Activated T-helper 1 cell treated with anti-CD3 and anti-CD28 coated beads, Interleukin-12 subunit alpha, Interleukin-12 subunit beta, Interleukin-2, Interleukin-4 antibody, amounts not matched to agents 30 ng/mL and 10 ng/mL and 1 ng/mL, durations not matched to agents 14 hours and 24 hours and 36 hours (primary cell): ENCODE measurements at places on chromosomes 16 and 17. TPM values are rescaled to one million over a fixed set of nuclear protein-coding genes. Genes with fewer than 3 reads are reported as not detected.
A peak's percentile ranks its signal among the peaks of the same experiment; 100 is the strongest.

Gene SLC9A5
- 5.1 TPM in 2 replicates for total RNA-seq

DNA sequence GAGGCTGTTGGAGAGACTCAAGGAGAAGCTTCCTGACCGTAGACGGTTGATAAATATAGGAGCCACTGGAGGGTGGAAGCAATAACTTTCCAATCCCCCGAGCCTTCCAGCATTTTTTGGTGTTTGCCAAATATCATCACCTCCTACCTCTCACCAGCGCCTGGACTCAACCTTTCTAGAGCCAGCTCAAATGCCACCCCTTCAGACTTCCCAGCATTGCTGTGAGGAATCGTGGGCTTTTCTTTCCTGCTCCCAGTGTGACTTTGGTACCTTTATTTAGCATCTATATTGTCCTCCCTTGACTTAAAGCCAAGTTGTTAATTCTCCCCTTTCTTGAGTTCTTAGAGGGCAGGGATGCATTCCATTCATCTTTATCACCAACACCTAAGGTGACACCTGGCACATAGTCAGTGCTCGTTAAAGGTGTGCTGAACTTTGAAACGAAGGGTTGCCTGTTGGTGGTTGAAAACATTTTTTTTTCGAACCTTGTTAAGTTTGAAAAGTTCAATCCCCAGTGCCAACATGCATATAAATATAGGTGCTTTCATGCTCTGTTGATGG lies 35.3 kb upstream of the CCR7 start:
- H3K27me3 ChIP-seq: no peaks in the 10 kb centered on the region
- H3K4me3 ChIP-seq: peak overlapping the region; percentile 8

GRCh38 chr17:8631554-8631877 lies 991 bp upstream of the MYH10 start:
- no peaks in the 10 kb centered on the region for H3K36me3 ChIP-seq
- peaks cover 18% of the 10 kb centered on the region for H3K4me1 ChIP-seq
- peak overlapping the region; percentile 76 for H3K4me3 ChIP-seq
- peaks cover 49% of the 10 kb centered on the region for H3K27me3 ChIP-seq
- no peak overlapping the region for H3K27ac ChIP-seq
- DNase-seq: no peak

GRCh38 chr17:18184143-18185031 lies 759 bp downstream of the ALKBH5 start:
- peak; percentile 65 for DNase-seq
- H3K36me3 ChIP-seq: peaks cover 39% of the 10 kb centered on the region
- H3K27ac ChIP-seq: peak overlapping the region; percentile 90
- peaks cover 65% of the 10 kb centered on the region for H3K4me1 ChIP-seq

- H3K4me1 ChIP-seq: peaks cover 33% of the 10 kb centered on the region
- DNase-seq: no peak
- no peak overlapping the region for H3K4me3 ChIP-seq
- H3K27ac ChIP-seq: no peak overlapping the region
Measured at GRCh38 chr17:29444589-29444988, 54.4 kb downstream of the TAOK1 start.

Gene EFNB3
- 0.08 TPM in 1 of 2 replicates, not detected in the other for total RNA-seq

DNA sequence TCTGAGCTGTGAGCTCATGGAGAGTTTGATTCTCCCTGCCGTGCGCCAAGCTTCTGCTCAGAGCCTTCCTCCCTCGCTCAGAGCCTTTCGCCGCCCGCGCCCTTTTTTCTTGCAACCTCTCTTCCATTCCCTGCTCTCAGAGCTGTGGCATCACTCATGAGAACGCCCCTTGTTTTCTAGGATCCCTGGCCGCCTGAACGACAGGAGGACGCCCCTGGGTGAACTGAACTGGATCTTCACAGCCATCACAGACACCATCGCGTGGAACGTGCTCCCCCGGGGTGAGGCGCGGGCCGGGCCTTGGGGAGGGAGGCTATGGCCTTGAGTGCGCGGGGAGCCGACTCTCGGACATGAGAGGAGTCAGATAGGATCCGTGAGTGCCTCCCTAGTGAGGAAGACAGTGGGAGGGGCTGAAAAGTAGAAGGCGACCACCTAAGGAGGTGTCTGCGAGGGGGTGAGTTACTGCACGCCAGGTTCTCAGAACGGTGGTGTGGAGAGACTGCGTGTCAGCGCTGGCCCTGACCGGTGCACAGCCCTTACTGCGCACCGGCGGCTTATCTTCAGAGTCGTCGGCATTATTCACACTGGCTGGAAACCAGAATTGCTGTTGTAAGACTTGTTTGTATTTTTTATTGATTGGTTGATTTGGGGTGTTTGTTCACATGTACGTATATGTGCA lies 169.5 kb upstream of the CHMP6 start:
- H3K27me3 ChIP-seq: no peaks in the 10 kb centered on the region
- peaks cover 64% of the 10 kb centered on the region for H3K4me1 ChIP-seq
- no peak for DNase-seq
- H3K36me3 ChIP-seq: peaks cover 39% of the 10 kb centered on the region

DNA sequence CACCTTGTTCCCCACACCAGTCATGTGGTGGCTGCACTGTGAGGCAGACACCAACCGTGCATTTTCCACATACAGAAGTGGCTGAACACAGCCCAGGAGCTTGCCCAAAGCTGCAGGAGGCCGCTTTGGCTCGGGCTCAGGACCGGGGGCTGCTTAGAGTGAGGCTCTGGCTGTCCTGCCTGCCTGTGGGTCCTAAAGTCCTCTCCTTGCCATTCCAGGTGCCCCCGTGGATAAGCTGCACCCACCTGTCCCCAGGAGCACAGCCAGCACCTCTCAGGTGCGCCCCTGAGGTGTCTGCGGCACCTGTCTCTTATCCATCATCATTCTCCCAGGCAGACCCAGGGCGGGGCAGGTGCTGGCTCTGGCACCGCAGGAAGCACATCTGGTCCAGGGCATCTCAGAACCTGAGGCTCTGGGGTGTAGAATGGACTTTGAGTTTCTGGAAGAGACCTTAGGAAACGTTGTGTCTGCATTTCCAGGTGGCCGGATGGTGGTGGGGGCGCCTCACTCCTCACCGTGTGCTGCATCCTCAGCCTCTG lies 180.5 kb upstream of the ZNF469 start:
- no peaks in the 10 kb centered on the region for H3K27me3 ChIP-seq
- no peak overlapping the region for H3K27ac ChIP-seq
- no peak overlapping the region for H3K4me3 ChIP-seq
- no peak for DNase-seq
- no peaks in the 10 kb centered on the region for H3K36me3 ChIP-seq

Gene CSH2
- not detected in 2 replicates for total RNA-seq

- no peaks in the 10 kb centered on the region for H3K4me1 ChIP-seq
- no peak for DNase-seq
- no peak overlapping the region for H3K27ac ChIP-seq
Measured at GRCh38 chr16:58205276-58206036, 7.5 kb upstream of the CSNK2A2 start.

GRCh38 chr16:83550183-83550569 lies 257.6 kb upstream of the HSBP1 start:
- no peaks in the 10 kb centered on the region for H3K36me3 ChIP-seq
- no peaks in the 10 kb centered on the region for H3K4me1 ChIP-seq
- DNase-seq: no peak
- H3K27ac ChIP-seq: no peak overlapping the region
- H3K27me3 ChIP-seq: no peaks in the 10 kb centered on the region
- H3K4me3 ChIP-seq: no peak overlapping the region

Gene G6PC1
- not detected in 2 replicates for total RNA-seq

GRCh38 chr16:1066584-1067172 lies 5.9 kb upstream of the SSTR5 start:
- H3K4me1 ChIP-seq: no peaks in the 10 kb centered on the region
- H3K4me3 ChIP-seq: no peak overlapping the region
- no peaks in the 10 kb centered on the region for H3K36me3 ChIP-seq
- H3K27me3 ChIP-seq: peaks cover 14% of the 10 kb centered on the region
- DNase-seq: no peak

Gene KRTAP4-6
- total RNA-seq: not detected in 2 replicates

DNA sequence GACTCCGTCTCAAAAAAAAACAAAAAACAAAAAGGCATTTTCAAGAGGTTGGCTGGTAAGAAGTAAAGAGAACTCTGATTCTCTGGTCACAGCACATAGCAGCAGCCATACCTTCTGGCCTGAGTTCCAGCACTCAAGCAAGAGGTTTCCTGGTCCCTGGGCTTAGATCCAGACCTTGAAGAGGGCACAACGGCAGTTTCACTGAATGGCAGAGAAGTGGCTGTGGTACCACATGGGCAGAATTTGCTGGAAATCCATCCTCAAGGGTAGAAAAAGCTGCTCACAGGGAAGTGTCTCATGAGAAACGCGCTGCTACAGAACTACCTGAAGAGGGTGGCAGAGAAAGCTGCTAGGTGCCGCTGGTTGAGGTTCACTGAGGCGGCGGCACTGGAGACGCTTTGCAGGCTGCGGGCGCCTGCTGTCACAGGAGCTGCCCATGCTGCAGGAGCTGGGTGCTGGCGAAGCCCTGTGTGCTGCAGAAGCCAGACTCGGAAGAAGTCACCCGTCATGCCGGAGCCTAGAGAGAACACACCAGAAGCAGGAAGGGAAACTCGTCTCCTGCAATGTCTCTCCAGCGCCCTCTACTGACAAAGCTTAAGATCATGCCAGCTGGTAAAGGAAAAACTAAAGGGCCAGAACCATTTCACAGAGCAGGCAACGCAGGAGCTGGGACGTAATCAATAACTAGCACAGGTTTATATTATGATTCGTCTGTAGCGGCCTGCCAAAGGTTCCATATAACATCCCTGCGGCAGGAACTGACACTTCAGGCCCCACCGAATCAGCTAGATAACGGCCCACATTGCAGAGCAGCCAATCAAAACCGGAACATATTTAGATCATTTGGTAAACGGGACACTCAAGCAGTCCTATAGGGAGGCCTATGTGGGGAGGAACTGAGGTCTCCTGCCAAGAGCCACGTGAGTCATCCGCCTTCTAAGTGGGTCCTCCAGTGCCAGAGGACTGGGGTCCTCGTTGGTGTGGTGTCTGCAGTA lies 5.4 kb upstream of the ZNF213 start:
- peak overlapping the region; percentile 88 for H3K4me3 ChIP-seq
- peaks cover 51% of the 10 kb centered on the region for H3K4me1 ChIP-seq
- H3K27me3 ChIP-seq: no peaks in the 10 kb centered on the region
- DNase-seq: peak; percentile 81
- H3K36me3 ChIP-seq: peaks cover 21% of the 10 kb centered on the region
- peak overlapping the region; percentile 81 for H3K27ac ChIP-seq

- H3K27ac ChIP-seq: no peak overlapping the region
- no peak overlapping the region for H3K4me3 ChIP-seq
- peaks cover 3% of the 10 kb centered on the region for H3K27me3 ChIP-seq
- peaks cover 17% of the 10 kb centered on the region for H3K36me3 ChIP-seq
Measured at GRCh38 chr17:78644224-78644623, 67.0 kb upstream of the DNAH17 start.

DNA sequence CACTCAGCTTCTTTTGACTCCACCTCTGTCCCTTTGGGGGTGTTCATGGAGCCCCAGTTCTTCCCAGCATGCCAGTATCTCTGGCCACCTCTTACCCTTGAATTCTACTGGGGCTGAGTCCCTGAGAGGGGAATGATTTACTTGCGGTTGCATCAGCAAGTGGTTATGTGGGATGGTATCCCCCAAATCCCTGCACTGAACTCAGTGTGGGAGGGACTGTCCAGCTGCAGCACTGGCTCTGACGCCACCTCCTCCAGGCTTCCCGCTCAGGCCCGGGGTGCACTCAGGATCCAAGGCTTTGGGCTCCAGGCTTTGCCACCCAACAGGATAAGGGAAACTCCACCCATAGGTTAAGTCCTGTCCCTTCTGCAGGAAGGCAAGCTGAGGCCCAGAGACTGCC lies 21.1 kb upstream of the BRD7 start:
- H3K27me3 ChIP-seq: peaks cover 5% of the 10 kb centered on the region
- no peaks in the 10 kb centered on the region for H3K36me3 ChIP-seq
- DNase-seq: no peak
- H3K27ac ChIP-seq: no peak overlapping the region
- no peaks in the 10 kb centered on the region for H3K4me1 ChIP-seq
- H3K4me3 ChIP-seq: no peak overlapping the region

Gene C16orf96
- 0.17 TPM in 1 of 2 replicates, not detected in the other for total RNA-seq

Gene GAA
- 12.3 and 13.1 TPM in 2 replicates for total RNA-seq

- H3K4me3 ChIP-seq: peak within 1 kb of the TSS; percentile 100
- H3K36me3 ChIP-seq: peaks cover 40% of the 10 kb centered on the region
- DNase-seq: peak; percentile 77
- peaks cover 2% of the 10 kb centered on the region for H3K27me3 ChIP-seq
- peak within 1 kb of the TSS; percentile 93 for H3K27ac ChIP-seq
- peaks cover 44% of the 10 kb centered on the region for H3K4me1 ChIP-seq
Measured at GRCh38 chr17:58328195-58329034, at the start of gene TSPOAP1. TSPOAP1 (minus strand) TSS chr17:58328795; CDS start chr17:58327920, 875 bp downstream.

DNA sequence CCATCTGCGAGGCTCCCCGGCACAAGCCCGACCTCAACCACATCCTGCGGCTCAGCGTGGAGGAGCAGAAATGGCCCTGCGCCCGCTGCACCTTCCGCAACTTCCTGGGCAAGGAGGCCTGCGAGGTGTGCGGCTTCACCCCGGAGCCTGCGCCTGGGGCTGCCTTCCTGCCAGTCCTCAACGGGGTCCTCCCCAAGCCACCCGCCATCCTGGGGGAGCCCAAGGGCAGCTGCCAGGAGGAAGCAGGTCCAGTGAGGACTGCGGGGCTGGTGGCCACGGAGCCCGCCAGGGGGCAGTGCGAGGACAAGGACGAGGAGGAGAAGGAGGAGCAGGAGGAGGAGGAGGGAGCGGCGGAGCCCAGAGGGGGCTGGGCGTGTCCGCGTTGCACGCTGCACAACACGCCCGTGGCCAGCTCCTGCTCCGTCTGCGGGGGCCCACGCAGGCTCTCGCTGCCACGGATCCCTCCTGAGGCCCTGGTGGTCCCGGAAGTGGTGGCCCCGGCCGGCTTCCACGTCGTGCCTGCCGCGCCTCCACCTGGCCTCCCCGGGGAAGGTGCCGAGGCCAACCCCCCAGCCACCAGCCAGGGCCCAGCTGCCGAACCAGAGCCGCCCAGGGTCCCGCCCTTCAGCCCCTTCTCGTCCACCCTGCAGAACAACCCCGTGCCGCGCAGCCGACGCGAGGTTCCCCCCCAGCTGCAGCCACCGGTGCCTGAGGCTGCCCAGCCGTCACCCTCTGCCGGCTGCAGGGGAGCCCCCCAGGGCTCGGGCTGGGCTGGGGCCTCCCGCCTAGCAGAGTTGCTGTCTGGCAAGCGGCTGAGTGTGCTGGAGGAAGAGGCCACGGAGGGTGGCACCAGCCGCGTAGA lies 13.1 kb upstream of the PRR35 start:
- H3K27me3 ChIP-seq: no peaks in the 10 kb centered on the region
- H3K27ac ChIP-seq: no peak overlapping the region
- no peak overlapping the region for H3K4me3 ChIP-seq
- H3K36me3 ChIP-seq: peaks cover 4% of the 10 kb centered on the region
- peak; percentile 21 for DNase-seq
- H3K4me1 ChIP-seq: no peaks in the 10 kb centered on the region

- peak overlapping the region; percentile 40 for H3K27ac ChIP-seq
- peaks cover 51% of the 10 kb centered on the region for H3K4me1 ChIP-seq
Measured at GRCh38 chr16:31192856-31193642, 9.5 kb downstream of the PYCARD start.

Gene SEPTIN1
- total RNA-seq: 195 and 200 TPM in 2 replicates

Gene SMIM5
- total RNA-seq: 0.05 TPM in 1 of 2 replicates, not detected in the other
